ENCODE measurements at places on chromosomes 7 and 10. TPM values are rescaled to one million over a fixed set of nuclear protein-coding genes. Genes with fewer than 3 reads are reported as not detected.

DNA sequence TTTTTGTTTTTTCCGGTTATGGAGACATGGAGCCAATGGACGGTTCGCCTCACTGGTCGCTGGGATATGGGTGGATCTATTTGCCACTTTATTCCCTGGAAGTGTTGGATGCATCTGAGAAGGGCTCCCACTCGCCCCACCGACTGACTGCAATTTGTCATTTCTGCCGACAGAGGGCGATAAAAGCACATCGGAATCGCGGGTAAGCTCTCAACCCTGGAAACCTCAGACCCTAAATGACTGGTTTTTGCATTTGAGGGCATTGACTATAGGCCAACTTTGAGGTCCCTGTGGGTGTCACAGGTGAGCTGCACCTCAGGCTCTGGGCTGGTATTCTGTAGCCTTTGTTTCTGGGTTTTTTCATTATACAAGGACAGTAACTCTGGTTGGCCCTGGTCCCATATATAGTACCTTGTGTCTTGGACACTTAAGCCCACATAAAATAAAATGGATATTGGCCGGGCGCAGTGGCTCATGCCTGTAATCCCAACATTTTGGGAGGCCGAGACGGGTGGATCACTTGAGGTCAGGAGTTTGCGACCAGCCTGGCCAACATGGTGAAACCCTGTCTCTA, 11.9 kb upstream of the OPALIN start:
- DNase-seq, result peak; percentile 71

DNA sequence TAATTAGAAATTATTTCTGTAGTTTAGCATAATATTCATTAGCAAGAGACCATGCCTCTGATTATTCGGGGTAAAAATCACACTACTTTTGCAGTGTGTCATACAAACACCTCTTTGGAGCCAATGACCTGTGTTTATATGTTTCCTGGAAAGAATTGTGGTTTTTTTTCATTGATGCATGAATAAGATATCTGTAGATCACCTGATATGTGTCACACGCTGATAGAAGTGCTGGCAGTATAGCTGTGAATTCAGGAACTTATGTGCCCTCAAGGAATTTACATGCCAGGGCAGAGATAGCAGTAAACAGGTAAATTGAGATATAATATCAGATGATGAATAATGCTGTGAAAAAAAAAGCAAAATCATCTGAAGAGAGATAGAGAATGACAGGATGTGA, 118.2 kb downstream of the VPS50 start:
- DNase-seq, result no peak

GRCh38 chr10:32985775-32986350, 27.8 kb upstream of the ITGB1 start:
- DNase-seq, result no peak

DNA sequence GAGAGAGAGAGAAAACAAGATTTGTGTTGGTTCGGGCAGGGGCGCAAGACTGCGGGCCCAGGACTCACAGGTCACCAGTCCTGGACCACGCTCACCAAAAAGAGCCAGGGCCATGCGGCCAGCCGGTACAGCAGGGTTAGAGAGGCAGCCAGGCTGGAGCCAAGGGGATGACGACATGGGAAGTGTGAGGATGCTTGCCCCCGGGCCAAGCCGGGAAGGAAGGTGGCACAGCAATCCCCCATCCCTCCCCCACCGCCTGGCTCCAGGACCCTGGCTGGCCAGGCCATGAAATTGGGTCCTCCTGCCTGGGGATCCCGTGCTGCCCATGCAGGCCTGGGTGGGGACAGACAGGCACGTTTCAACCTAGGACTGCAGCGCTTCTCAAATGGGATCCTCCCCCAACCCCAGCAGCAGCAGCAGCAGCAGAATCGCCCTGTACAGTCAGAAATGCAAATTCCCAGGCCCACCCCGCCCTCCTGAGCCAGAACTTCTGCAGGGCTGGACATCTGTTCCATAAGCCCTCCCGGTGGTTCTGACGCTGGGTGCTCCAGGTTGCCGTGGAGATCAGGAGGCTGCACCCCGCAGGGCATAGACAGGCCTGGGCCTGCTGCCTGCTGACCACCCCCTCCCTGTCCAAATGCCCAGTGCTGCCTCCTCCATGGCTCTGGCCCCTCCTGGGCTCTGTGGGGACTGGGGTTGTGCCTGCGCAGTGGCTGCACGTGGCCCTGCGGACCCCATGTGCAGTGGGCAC, 35.0 kb downstream of the YKT6 start:
- no peak for DNase-seq

GRCh38 chr7:108503112-108504026, 22.6 kb downstream of the PNPLA8 start:
- no peak for DNase-seq

The MRC1 gene
- total RNA-seq, result 267 TPM

The HOXA3 gene
- total RNA-seq, result 5.8 TPM

Data from mesenteric fat pad (tissue), 1 donor.